Stimulated activated CD8-positive, alpha-beta memory T cell treated with anti-CD3 and anti-CD28 coated beads, Interleukin-4, amount 100 ng/mL, for 1 hour (primary cell): ENCODE measurements at places on chromosomes 12 and 14.

GRCh38 chr12:120546050-120546386 is 11.9 kb downstream of the RNF10 start:
- DNase-seq = no peak

- no peak for DNase-seq
Observed at GRCh38 chr14:102749393-102750305, 27.6 kb upstream of the TRAF3 start.

DNA sequence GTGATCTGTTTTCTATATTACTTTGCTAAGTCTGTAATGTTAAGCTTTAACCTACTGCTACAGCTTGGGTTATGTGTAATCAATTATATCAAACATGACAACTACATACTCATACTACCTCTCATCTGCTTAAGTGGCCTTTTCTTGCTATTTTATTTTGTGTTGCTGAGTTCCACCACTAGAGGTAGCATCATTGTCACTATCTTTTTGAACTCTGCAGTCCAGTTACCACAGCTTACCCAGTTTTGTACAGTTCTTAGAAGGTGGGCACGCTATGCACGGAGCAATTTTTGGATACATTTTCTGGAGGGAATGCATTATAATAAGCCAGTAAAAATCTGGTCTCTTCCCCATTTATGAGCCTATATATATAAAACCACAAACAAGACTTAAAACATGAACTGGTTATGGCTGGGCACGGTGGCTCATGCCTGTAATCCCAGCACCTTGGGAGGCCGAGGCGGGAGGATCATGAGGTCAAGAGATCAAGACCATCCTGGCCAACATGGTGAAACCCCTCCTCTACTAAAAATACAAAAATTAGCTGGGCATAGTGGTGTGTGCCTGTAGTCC is 48.5 kb downstream of the SAV1 start:
- no peak for DNase-seq

- DNase-seq = no peak
Observed at GRCh38 chr14:77088219-77088618, 9.8 kb upstream of the CIPC start.

GRCh38 chr14:90777358-90777757 is 38.9 kb downstream of the TTC7B start:
- DNase-seq = no peak

- no peak for DNase-seq
Observed at GRCh38 chr14:78709795-78710557, 539.8 kb downstream of the NRXN3 start.

- no peak for DNase-seq
Observed at GRCh38 chr12:14156606-14157005, 175.2 kb upstream of the GRIN2B start.

GRCh38 chr12:41653386-41654326 is 465.5 kb downstream of the PDZRN4 start:
- no peak for DNase-seq

DNA sequence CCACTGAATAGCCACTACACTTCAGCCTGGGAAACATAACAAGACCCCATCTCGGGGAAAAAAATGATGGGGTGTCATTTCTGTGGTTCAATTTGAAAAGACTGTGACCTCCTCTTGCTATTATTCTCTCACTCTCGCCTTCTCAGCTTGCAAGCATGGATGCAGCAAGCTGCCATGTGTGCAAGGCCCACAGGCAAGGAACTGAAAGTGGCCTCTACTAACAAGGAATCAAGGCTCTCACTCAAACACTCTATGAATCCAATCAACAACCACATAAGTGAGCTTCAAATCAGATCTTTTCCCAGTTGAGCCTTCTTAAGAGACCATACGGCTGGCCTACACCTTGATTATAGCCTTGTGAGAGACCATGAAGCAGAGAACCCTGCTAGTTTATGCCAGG is 17.9 kb upstream of the DHRS7 start:
- DNase-seq = no peak

DNA sequence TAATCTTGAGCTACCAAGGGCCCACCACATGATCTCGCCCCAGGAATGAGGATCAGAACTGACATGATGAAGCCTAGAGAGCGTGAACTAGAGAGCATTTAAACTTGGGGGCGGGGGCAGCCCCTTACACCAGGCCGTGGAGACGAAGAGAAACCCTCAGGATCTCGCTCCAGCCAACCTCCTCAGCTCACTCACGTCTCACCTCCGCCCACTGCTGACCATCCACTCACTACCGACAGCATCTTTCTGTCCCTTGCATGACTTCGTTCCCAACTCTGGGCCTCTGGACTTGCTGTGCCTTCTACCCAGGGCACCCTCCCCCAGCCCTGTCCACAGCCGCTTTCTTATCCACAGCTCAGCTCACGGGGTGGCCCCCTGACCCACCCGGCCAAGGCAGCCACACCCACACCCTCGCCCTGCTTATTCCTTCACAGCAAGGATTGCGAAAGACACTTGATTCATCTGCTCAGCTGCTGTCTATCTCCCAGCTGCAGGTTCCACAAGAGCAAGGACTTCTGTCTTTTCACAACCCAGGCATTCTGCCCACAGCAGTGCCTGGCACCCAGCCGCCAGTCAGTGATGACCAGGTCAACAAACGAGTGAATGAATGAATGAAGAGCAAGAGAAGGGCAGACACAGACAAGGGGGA is 6.4 kb downstream of the STX2 start:
- no peak for DNase-seq

DNA sequence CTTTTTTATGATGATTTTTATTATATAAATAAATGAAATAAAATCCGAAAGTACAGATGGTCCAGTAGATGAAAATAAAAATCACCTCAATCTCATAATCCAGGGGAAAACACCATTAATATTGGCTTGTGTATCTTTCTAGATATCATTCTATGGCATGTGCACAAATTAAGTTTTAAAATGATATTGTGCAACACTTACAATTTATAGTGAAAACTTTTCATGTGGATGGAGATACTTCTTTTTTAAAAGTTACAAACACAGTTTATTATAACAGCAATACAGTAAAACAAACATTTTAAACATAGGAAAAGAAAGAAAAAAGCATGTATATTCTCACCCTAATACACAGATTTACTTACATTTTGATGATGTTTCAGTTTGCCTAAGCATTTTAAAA is 98.9 kb upstream of the RMST start:
- DNase-seq = no peak

- no peak for DNase-seq
Observed at GRCh38 chr12:83183132-83183531, 496.4 kb downstream of the TMTC2 start.

GRCh38 chr12:124059752-124060151 is 86.7 kb downstream of the ZNF664 start:
- no peak for DNase-seq

- DNase-seq = no peak
Observed at GRCh38 chr12:38384816-38385378, 68.3 kb downstream of the ALG10B start.

- DNase-seq = no peak
Observed at GRCh38 chr12:53596920-53597363, 29.2 kb downstream of the ATF7 start.

GRCh38 chr12:91215940-91216454 is 33.4 kb upstream of the DCN start:
- DNase-seq = no peak

- DNase-seq = no peak
Observed at GRCh38 chr14:76911473-76911872, 85.3 kb downstream of the LRRC74A start.

DNA sequence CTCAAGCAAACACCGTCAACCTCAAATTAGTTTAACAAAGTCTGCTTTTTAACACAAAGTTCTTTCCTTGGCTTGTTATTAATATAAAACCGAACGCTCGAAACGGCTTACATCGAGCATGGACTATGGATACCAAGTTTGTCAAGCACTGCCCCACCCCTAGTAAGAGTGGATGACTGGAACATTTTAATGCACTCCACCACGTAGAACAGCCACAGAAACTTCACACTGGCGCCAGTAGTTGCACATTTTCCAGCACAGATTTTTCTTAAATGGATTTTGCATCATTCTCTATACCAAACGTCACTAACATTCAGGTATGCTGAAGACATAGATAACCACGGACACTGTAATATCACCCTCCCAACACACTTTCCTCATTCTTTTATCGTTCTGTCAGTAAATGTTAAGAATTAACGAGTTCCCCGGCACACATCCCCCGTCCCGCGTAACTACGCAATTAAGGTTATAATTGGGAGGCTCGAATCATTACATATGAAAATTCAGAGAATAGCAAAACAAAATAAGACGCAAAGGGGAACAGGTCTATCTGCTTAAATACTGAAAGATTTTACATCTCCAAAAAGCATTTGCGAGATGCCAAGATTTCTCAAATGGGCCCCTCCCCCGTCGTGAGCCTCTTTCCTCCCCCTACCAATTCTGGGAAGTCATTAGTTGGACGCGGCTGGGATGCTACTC is 990 bp downstream of the FERMT2 start:
- DNase-seq = no peak

DNA sequence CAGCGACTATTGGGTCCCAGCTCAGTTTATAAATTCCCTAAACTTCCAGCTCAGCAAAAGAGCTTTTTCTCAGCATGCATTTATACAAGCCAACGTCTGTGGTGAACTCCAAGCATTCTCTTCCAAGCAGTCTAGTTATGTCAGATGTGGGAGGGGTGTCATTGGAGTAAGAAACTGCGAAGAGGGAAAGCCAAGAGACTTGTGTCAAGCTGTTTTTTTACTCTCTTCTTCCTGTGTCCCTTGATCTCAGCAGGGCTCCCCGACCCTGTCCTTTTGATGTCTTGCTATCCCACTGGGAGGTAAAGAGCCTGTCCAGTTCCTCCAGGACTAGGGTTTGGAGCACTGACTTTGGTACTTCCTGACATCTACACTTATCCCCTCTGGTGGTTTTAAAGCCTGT is 69.0 kb downstream of the PPM1H start:
- DNase-seq = no peak

DNA sequence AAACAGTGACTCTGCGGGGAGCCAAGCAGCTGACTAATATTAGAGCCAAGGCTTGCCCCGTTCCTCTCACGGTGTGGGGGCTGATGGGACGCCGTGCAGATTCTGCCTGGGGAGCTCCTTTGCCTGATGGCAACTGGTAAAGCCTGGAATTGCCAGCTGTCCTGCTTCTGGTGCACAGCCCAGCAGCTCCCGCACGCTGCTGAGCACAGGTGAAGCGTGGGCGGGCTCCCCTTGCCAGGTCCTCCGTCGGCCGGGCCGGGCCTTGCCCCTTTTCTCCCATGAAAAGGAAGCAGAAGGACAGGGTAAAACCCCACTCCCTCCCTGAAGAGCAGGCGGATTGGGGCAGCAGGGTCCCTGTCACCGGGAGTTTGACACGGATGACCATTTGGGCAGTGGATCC is 79.0 kb downstream of the WDR20 start:
- DNase-seq = no peak

DNA sequence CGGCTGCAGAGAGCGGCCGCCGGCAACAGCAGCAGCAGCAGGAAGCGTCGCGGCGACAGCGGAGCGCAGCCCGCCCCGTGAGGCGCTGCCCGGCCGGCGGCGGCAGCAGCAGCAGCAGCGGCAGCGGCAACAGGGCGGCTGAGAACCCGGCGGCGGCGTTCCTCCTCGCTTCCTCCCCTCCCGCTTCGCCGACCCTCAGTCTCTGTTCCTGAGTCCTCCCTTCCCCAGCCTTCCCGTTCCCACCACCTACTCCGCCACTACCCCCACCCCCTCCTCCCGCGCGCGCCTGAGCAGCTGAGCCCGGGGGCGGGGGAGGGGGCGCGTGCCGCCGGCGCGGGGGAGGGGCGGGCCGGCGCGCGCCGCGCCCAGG is 310 bp downstream of the BICDL1 start:
- no peak for DNase-seq

- DNase-seq = no peak
Observed at GRCh38 chr12:89436062-89436461, 83.8 kb upstream of the DUSP6 start.
